ENCODE measurements at places on chromosomes 13 and 19.

DNA sequence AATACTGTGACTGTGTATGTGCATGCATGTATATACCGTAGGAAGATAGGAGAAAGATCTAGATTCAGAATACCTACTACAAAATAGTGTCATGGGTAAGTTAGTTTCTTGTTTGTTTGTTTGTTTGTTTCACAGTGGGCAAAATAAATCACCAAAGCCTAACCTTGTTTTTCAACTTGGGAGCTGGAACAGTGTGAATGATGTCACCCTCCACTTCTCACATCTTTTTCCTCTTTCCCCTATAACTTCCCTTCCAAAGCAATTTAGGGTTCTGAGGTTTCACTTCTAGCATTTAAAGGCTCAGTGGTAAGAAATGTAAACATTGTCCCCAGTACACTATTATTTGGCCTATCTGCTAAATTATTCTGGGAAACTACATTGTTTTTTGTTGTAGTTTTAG is 5.4 kb downstream of the KCTD4 start:
- DNase-seq: no peak

DNA sequence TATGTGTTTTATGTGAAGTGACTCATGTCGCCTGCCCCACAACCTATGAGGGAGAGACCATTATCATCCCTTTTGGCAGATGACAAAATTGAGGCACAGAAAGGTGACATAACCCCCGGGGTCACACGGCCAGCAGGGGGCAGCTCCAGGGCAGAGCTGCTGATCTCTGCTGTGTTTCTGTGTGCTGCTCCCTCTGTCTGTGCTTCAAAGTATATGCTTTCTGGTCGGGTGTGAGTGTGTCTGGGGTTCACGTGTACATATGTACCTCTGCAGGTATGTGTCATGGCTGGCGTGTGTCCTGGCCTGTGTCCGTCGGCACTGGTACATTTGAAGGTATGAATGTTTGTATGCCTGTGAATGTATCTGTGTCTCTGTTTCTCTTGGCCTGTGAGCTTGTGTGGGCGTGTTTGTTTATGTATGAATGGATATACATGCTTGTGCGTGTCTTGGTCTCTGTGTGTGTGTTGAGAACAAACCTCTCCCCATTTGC is 7.1 kb downstream of the LIPE start:
- DNase-seq: peak; percentile 40

DNA sequence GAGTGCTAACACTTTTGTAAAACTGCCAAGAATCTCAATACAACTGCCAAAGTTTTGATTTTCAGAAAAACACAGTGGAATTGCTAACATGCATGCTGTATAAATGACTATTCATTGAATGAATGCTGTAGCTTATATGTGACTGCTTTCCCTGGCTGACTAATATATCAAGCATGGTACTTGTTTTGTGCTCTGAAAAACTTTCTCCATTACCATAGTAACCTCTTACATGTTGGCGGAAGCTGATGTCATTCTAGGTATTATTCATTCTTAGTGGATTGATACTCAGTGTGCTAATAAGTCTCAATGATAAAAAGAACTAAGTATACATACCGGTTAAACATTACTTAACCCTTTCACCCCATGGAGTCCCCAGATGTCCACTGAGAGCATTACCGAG is 166.1 kb upstream of the MYO16 start:
- no peak for DNase-seq

GRCh38 chr13:22412452-22412851 is 741.6 kb downstream of the FGF9 start:
- no peak for DNase-seq

GRCh38 chr19:48448563-48448962 is 2.8 kb downstream of the GRWD1 start:
- DNase-seq: no peak

- no peak for DNase-seq
Observed at GRCh38 chr19:55373306-55373992, 3.2 kb upstream of the TMEM190 start.

DNA sequence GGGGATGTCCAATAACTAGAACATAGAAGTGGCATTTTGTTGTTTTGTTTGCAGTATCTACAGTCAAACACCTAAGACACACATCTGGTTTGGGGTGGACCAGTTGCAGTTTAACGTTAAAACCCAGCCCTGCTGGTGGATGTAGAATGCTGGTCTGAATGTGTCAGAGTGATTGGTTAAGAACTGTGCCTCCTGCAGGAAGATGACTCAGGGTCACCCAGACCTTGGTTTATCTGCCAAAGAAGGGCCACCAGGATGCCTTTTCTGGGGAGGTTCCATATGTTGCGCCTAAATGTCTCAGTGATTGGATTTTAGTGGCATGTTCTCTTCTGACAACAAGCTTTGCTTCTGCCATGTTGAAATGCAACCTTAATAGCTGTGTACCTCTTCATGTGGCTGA is 23.1 kb downstream of the ZNF536 start:
- DNase-seq: no peak

GRCh38 chr13:41971848-41972247 is 10.9 kb upstream of the VWA8 start:
- no peak for DNase-seq

GRCh38 chr13:38624822-38625221 is 62.1 kb upstream of the FREM2 start:
- no peak for DNase-seq

DNA sequence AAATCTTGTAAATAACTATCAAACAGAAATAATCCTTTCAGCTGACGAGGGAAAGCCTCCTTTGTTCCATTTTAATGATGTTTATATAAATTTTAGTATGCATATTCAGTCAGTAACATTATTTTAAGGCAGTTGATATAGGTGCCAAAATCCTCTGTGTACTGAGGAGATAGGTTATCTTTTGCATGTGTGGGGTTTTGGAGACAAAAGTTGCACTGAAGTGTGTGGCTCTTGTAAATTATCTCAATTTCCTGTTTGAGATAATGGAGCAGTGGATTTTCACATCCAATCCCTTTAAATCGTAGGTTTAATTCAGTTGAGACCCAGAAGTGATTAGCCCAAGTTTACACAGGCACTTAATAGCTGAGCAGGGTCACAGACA is 106.6 kb downstream of the RGCC start:
- no peak for DNase-seq

DNA sequence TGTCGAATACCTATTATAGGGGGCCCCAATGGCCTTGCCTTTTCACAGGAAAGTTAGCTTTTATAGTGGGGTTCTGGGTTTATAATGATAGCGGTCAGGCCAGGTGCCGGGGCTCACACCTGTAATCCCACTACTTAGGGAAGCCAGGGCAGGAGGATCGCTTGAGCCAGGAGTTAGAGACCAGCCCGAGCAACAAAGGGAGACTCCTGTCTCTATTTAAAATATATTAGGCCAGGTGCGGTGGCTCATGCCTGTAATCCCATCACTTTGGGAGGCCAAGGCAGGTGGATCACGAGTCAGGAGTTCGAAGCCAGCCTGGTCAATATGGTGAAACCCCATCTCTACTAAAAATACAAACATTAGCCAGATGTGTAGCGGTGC is 7.3 kb downstream of the RPS11 start:
- DNase-seq: no peak
